ENCODE measurements at places on chromosomes 3 and 15. TPM values are rescaled to one million over a fixed set of nuclear protein-coding genes. Genes with fewer than 3 reads are reported as not detected.

DNA sequence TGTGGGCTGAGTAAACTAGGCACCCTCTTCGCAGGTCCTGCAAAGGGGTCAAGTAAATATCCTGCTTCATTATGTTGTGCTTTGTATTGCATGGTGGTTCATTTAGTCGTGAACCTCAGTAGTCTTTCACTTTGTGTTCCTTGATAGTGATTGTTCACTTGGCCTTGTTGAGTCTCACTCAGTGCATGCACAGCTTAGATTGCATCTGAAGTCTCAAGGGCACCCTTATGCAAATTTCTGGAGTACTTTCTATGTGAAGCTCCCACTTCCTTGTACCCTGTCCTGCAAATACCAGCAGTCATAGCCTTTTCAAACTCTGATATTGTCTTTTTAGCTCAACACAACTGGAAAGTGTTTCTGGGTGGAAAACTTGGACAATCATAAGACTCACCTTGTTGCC, 519.2 kb downstream of the NAALADL2 start:
- no peak overlapping the region for H3K27ac ChIP-seq
- no peaks in the 10 kb centered on the region for H3K27me3 ChIP-seq
- no peak overlapping the region for H3K4me3 ChIP-seq
- H3K36me3 ChIP-seq, result no peaks in the 10 kb centered on the region

DNA sequence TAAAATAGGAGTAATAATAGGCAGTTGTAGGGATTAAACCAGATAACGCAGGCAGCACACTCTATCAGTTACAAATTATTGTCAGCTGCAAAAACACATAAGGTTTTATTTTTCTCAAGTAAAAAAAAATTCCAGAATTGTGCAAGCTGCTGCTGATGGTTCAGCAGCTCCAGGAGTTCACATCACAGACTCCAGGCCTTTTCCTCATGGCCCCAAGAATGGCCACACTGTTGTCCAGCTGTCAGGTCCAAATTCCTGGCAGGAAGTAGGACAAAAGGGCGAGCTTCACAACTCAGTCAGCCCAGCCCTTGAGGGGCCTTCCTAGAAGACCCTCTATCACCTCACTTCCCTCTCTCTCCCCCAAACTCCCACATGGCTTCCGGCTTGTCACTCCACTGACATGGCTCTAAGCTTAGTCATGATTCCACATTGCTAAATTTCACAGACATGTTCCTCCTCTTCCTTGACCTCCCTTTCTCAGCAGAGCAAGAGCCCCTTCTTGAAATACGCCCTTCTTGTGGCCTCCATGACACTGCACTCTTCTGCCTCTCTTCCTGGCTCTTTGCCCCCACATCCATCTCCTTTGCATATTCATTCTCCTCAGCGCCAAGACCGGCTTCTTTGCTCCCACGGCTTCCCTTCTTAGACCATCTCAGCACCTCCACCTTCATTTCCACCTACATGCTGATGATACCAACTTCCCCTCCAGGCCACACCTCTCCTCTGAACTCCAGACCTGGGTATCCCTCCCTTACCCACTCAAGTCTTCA, 27.4 kb upstream of the FAM174B start:
- H3K4me1 ChIP-seq, result no peaks in the 10 kb centered on the region
- H3K27ac ChIP-seq, result no peak overlapping the region
- no peak for DNase-seq
- H3K4me3 ChIP-seq, result no peak overlapping the region
- H3K27me3 ChIP-seq, result no peaks in the 10 kb centered on the region
- H3K36me3 ChIP-seq, result no peaks in the 10 kb centered on the region

GRCh38 chr3:31077826-31078225, 183.4 kb upstream of the GADL1 start:
- H3K4me3 ChIP-seq, result no peak overlapping the region
- no peaks in the 10 kb centered on the region for H3K27me3 ChIP-seq
- no peaks in the 10 kb centered on the region for H3K36me3 ChIP-seq
- peaks cover 44% of the 10 kb centered on the region for H3K4me1 ChIP-seq
- DNase-seq, result no peak
- H3K27ac ChIP-seq, result peak overlapping the region; percentile 73

DNA sequence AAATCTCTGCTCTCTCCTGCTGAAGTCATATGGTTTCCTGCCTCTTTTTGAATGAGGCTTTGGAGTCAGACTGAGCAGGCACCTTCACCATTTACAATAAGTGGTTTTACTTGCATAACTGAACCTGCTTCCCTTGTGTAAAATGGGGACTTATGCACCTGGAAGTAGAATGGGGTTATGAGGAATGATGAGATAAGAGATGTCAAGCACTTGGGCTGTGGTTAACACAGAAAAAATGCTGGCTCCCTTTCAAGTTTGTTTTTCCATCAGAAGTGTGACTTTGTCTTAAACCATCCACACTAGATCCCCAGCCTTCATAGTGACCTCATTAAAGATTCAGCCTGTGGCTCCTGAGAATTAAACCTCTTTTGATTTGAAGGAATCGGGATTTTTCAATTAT, 5.2 kb downstream of the EXOSC7 start:
- no peaks in the 10 kb centered on the region for H3K27me3 ChIP-seq
- H3K4me3 ChIP-seq, result no peak overlapping the region
- H3K4me1 ChIP-seq, result 0 out of 2 replicates have a peak, but pooled peaks cover 7% of the 10 kb centered on the region
- DNase-seq, result no peak
- H3K36me3 ChIP-seq, result peaks cover 2% of the 10 kb centered on the region

Gene SGO1
- total RNA-seq, result 22.5 TPM
